ENCODE measurements at places on chromosomes 4 and X.

- DNase-seq, result no peak
Measured at GRCh38 chr4:115687052-115687755, 573.8 kb upstream of the NDST4 start.

DNA sequence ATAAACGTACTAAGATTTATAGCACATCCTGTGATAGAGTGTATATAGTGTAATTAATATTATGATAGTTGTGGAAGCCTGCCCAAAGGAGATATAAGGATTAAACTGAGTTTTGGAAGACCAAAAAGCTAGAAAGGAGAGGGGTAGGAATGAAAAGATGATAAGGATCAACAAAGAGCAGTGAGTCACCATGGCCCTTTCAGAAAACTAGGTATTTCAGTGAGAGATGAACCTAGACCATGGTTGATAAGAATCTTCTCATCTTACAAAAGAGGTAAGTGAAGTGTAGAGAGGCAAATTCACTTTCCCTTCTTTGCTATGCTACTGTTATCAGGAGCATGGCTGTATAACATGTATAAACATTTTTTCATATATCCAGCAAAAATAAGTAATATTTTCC is 133.8 kb upstream of the PLAC1 start:
- DNase-seq, result no peak

- DNase-seq, result no peak
Measured at GRCh38 chr4:185598846-185599552, 63.7 kb upstream of the PDLIM3 start.

DNA sequence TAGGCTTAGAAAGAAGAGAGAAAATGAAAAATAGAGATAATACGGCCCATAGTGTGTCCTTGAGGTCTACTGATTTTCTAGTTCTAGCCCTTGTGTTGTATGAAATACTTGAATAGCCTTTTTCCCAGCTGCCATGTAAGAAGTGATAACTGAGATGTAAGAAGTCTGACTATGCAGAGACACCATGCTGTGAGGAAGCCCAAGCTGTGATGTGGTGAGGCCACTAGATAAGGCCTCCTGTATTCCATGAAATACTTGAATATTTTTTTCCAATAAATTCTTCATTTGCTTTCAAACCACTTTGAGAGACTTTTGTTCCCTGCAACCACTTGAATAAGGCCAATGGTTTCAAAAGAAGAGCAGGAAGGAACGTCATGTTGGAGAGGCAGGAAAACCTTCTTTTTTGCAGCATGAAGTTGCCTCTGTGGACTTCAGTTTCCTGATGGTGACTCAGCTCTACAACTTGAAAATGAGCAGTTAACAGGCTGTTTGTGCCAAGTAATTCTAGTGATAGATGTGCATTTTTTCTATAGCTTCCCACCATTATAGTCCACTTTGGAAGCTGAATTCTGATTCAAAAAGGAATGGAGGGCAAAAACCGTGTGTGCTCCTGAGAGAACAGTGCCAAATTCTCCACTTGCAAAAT is 25.5 kb upstream of the FAM9C start:
- DNase-seq, result no peak

DNA sequence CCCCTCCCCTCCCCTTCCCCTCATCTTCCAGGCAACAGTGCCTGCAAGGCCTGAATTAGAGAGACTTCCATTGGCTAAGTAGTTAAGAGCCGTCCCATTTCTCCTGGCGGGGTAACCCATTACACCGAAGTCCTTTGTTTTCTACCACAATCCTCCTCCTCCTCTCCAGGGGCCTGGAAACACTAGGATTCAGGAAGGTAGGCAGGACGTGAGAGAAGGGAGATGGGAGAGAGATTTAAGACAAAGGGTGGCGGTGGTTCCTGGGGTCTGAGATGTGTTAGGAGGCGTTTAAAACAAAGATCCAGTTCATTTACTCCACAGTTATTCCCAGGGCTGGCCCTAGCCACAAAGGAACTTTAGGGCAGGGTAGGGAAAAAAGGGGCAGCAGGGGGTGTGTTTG is 28.0 kb downstream of the NYX start:
- DNase-seq, result no peak

DNA sequence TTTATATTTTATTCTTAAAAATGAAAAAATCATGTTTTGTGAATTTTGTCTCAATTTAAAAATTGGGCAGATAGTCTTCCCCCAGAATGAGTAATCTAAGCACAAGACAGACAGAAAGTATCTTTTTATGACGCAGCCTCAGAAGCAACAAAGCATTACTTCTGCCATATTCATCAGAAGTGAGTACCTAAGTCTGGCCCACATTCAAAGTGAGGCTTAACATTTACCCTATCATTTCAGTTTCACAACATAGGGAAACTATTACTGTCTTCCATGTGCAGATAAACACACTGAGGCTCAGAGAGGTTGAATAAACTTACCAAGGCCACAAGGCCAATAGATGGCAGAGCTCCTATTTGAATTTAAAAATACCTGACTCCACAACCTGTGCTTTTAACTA is 4.4 kb upstream of the PRDX4 start:
- DNase-seq, result no peak
